ENCODE measurements at places on chromosomes 5 and 9.

- DNase-seq = no peak
Observed at GRCh38 chr5:6907320-6907918, 194.2 kb downstream of the TENT4A start.

GRCh38 chr9:80679916-80680315 lies 1009.4 kb downstream of the TLE1 start:
- no peak for DNase-seq

GRCh38 chr9:115913696-115914095 lies 239.9 kb upstream of the PAPPA start:
- DNase-seq = no peak

DNA sequence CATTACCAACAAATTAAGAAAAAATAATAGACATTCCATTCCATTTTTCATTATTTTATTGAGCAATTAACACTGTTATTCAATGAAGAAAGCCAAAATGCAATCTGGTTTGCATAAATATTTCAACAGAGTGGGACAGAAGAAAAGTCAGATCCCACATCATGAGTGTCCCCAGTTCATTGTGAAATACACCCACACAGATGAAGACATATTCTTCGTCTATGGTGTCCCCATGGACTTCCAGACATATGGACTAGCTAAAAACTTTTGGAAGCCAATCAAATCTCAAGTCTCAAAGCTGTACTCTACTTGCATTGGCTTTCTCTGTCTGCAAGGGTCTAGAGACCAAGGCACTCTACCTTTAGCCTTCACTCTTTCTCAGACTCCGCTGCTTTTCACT lies 194.3 kb downstream of the SEMA5A start:
- no peak for DNase-seq

- DNase-seq = no peak
Observed at GRCh38 chr5:113052041-113052795, 75.6 kb downstream of the DCP2 start.

DNA sequence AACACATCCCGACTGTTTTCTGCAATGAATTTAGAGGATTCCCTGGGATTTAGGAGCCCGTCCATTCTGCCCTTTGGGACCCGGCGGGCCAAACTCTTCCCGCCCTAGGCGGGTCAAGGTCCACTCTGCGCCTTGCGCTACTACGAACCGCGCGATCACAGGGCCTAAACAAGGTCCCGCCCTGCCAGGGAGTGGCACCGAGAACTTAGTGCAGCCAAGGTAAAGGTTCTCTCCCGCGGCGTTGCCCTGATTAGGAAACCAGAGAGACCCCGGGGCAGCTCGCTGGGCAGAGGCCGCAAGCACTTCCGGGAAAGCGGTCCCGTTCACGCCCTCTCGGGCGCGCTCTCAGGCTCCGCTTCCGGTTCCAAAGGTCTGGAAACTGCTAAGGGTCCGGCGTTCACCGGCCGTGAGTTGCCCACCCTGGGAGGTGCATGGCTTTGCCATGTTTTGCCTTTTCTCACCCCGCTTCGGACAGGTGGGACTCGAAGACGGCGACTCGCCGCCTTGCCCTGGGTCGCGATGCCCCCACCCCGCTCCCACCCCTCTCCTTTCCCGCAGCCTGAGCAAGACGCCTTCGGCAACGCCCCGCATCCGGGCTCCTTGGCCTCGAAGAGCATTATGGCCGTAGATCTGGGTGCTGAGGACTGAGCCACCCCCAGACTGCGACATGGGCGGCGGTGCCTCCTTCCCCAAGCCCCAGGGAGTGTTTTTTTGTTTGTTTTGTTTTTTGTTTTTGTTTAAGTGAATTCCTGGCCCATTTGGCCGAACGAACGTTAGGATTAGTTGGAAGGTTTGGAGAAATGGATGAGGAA lies 23.4 kb downstream of the HNRNPK start:
- no peak for DNase-seq

GRCh38 chr5:159510282-159510681 lies 180.0 kb upstream of the IL12B start:
- no peak for DNase-seq

DNA sequence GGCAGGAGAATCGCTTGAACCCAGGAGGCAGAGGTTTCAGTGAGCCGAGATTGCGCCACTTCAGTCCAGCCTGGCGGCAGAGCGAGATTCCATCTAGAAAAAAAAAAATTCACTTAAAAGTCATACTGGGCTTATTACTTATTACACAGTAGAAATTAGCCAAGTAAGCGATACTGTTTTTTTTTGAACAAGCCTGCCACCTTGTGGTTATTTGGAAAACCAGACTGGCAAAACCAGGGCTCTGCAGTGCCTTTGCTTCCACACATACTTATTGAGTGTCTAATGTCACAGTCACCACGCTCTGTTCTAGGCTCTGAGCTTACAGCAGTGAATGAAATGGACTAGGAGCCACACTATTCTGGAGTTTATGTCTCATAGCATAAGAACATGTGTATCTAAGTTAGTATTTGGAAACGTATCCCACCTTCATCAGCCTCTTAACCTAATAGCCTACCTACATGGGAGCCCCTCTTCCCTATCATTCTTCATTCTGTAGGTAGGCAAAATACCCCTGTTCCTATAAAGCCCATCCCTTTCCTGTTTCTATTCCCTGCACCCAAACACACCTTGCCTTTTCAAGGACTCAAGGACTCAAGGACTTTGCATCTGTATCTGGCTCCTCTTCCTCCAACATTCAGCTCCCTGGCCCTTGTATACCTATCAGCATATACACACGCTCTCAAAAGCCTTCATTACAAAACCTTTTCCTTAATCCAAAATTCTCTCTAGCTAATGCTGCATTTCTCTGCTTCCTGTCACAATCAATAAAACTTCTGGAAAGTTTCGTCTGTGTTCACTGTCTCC lies 13.9 kb upstream of the BASP1 start:
- no peak for DNase-seq

DNA sequence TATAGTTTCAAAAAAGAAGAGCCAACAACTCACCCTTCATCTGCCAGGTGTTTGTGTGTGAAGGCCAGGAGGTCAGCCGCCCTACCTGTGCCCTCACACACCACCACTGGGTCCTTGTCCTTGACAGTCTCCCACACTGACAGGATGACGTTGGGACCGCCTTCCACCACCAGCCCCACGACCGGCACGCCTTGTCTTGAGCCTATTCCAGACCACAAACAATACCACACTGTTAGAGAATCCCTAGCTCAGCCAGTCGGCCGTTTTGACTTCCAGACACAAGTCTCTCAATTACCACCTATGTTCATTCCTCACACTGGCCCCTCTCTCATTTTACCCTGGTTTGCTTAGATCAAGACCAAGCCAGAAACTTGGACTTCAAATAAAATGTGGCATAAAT lies 66.1 kb downstream of the TRPM6 start:
- no peak for DNase-seq

GRCh38 chr5:154509784-154510555 lies 31.9 kb upstream of the HAND1 start:
- DNase-seq = no peak

- DNase-seq = no peak
Observed at GRCh38 chr5:62627121-62627520, 48.5 kb downstream of the LRRC70 start.

DNA sequence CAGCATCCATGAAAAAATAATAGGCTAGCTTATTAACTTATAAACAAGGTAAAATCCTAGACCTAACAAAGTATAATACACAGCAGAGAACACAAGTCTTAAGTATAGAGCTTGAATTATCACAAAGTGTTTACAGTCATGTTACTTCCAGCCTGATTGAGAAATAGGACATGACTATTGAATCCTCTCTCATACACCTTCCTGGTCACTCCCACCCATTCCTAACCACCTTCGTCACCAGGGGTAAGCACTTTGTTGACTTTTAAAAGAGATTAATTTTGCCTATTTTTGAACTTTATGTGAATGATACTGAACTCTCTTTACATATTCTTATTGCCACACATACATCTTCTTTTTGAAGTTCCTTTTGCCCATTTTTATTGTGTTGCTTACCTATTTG lies 325.8 kb downstream of the PJA2 start:
- DNase-seq = no peak

DNA sequence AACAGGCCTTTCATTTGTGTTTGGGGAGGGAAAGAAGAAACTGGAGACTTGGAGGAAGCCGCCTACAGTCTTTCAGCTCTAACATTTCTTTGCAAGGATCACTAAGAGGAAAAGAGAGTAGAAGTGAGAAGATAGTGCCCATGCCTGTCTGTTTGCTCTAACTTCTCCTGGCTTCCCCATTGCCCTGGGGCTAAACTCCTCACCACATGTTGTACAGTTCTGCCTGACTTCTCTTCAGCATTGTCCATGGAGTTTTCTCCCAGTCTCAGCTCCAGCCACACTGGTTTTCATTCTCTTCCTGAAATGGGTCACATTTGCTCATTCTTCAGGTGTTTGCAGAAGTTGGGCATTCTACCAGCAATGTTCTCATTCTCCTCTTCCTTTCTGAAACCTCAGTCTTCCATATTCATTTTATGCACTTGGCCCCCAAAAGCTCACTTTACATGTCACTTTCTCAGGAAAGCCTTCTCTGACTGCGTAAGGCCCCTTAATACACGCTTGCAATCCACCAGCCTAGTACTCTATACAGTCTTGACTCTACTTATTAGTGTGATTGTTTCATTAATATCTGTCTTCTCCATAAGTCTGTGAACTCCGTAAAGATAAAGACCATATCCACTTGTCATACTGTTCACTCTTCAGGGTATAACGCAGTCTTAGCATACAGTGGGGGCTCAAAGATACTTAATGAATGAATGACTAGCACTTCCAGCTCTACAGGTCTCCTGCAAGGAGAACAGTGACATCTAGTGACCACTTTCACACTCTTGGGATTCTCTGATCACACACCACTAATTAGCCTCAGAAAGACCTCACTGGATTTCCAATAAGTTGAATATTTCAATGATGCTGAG lies 40.2 kb upstream of the TRIM32 start:
- DNase-seq = no peak

- no peak for DNase-seq
Observed at GRCh38 chr9:107178293-107178692, 104.8 kb upstream of the RAD23B start.

DNA sequence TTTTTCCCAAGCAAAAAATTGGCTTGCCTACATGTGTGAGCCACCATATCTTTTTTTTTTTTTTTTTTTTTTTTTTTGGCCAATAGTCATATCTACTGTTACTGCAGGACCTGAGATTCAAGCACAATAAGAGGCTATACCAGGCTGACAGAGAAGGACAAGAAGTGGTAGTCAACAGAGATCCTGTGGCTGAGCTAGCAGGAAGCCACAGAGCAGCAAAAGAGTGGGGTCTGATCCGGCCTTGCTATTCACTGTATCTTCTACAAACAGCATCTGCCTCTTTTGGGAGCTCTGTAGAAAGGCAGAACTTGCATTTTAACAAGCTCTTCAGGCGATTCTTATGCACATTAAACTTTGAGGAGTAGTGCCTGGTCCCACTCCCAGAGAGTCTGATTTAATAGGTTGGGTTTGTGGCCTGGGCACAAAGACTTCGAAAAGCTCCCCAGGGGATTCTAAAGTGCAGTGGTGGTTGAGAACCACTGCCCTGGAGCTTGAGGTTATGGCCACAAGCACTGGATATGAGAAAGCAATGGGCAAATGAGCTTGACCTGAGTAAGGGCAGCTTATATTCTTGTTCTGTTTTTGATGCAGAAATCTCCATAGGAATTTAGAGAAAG lies 162.8 kb downstream of the PIK3R1 start:
- no peak for DNase-seq

GRCh38 chr5:169384661-169385060 lies 83.7 kb upstream of the SLIT3 start:
- DNase-seq = no peak

DNA sequence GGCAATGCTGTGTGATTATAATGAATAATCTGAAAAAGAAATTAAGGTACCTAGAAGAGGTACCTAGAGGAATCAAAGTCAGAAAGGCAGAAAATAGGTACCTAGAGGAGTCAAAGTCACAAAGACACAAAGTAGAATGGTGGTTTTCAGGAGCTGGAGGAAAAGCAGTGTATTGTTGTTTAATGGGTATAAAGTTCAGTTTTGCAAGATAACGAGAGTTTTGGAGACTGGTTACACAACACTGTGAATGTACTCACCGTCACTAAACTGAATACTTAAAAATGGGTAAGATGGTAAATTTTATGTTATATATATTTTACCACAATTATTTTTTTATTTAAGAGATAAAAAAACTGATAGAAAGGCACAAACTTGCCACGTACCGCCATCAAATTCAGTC lies 57.0 kb downstream of the FBXL17 start:
- DNase-seq = no peak

- no peak for DNase-seq
Observed at GRCh38 chr9:120710110-120710981, 3.9 kb downstream of the MEGF9 start.

DNA sequence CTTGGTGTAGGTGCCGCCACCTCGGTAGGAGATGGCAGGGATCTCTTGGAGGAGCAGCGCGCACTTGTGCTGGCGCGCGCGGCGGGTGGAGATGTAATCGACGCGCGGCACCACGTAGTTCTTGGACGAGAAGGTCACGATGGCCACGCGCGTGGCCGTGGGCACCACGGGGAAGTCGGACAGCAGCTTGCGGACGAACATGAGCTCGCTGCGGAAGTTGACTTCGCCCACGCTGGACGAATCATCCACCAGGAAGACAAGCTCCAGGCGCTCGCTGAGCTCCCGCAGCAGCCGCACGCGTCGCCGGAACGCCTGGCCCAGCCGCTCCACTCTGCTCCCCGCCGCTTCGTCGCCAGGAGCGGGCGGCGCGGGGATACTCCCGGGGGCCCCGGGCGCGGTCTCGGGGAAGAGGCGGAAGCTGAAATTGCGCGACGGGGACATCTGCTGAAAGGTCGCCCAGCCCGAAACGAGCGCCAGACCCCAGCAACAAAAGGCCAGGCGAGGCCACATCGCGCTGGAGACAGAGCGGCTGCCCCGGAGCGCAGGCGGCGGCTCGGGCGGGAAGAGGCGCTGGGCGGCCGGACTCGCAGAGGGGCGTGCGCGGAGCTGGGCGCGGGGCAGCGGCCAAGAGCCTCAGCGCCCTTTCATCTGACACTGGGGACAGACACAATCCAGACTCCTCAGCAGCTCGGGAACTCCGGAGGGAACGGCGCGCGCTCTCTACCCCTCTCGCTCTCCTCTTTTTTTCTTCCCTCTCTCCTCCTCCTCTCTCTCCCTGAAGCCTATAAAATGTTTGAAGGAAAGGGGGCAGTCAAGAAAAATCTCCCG lies at the start of gene SVEP1:
Gene SVEP1, minus strand, starts transcription at position 708 of the 828 bp plus-strand sequence. Its CDS starts 198 bp downstream, at position 510.
- no peak for DNase-seq

- DNase-seq = no peak
Observed at GRCh38 chr9:123753016-123753415, 176.9 kb downstream of the DENND1A start.

DNA sequence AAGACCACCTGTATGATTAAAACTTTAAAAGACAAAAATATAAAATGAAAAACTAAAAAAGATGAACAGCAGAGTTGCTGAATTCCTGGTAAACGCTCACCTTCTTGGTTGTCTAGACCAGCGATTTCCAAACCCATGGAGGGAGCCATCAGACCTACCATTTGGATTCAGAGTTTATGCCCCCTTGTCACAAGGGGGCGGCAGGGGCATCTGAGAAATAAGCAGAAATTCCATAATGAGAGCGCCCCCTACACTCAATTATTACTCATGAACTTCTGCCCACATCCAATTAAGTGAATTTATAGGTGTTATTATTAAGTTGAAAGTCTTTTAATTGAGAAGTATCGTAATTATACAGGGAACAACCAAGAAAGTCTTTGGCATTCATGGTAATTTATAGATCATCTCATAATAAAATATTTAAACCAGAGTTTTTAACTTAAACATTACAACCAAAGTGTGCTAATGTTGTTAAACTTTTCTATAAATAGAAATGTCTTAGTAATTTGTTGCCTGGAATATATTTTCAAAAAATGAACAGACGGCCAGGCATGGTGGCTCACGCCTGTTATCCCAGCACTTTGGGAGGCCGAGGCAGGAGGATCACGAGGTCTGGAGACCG lies 35.2 kb upstream of the SPATA31C2 start:
- DNase-seq = peak; percentile 3
